ENCODE measurements at places on chromosomes 7 and 10.

DNA sequence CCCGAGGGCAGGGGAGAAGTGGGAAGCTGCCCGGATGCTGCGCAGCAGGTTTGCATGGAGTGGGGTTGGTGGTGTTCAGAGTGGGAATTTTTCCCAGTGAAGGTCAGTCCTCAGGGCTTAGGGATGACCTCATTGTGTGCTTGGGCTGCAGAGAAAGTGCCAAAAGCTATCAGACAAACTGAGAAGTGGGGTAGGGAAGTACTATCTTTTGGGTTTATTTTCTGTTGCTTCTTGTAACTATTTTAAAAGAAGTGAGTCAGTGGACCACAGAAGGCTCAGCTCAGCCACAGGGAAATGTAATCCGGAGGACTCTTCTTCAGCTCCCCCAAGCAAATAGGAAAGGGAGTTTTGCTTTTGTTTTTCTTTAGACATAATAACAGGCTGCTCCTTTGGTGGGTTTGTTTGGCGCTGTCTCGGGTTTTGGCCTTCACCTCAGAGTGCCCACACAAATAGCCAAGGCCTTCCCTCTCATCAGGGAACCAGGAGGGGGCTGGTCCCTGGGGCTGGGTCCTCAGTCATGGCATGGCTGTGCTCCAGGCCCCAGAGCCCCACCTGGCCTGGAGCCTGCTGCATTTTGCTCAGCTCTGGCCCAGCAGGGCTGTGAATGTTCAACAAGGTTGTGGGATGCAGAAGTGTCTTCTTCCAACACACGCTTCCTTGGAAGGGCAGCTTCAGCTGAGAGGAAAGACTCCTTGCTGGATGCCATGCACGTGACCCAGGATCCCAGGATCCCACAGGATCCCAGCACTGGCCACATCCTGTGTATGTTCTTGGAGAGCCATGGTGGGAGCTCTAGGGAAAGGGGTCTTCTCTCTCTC lies 5.4 kb upstream of the FAM170B start:
- no peak for DNase-seq

- DNase-seq, result no peak
These were observed 50.7 kb downstream of the TAS2R16 start for GRCh38 chr7:122944682-122945303.

DNA sequence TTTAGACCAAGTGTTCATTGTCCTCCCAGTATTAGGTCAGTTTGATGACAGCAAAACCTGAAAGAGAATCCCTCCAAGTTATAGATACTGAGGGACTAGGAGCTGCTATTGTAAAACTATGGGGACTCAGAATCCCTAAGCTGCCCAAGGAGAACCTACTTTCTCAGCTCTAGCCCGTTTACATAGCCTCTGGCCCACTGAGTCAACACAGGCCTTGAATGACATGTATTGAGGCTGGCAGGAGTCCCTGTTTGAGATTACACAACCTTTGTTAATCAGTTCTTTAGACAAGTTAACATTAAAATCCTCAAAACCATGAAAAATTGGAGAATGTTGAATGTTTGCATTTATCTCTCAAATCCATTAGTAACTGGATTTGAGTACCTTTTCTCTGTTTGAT lies 1079.0 kb downstream of the KCNMA1 start:
- no peak for DNase-seq

- no peak for DNase-seq
These were observed 909.3 kb upstream of the GHITM start for GRCh38 chr10:83229991-83230390.

GRCh38 chr10:59675812-59676211 lies 33.8 kb downstream of the SLC16A9 start:
- no peak for DNase-seq

DNA sequence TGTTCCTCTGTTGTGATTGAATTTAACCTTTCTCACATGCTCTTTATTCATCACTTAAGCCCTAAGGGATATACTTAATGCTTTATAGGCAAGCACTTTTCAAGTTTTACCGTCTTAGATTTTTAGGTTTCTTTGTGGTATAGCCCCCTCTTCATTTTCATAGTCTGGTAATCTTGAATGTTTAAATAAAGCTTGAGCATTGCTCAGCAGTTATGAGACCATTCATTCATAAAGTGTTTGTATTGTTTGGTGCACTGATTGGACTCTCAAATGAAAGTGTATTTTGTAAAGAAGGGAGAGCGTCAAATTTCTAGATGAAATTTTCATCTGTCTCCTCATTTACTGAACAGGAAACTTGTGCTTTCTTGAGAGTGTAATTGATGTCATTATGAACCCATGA lies 25.2 kb downstream of the TASOR2 start:
- no peak for DNase-seq
